Omental fat pad (tissue), 4 donors: ENCODE measurements at places on chromosomes 6 and 20.

- DNase-seq: no peak
Measured at GRCh38 chr6:46062991-46063390, 47.3 kb upstream of the CLIC5 start.

DNA sequence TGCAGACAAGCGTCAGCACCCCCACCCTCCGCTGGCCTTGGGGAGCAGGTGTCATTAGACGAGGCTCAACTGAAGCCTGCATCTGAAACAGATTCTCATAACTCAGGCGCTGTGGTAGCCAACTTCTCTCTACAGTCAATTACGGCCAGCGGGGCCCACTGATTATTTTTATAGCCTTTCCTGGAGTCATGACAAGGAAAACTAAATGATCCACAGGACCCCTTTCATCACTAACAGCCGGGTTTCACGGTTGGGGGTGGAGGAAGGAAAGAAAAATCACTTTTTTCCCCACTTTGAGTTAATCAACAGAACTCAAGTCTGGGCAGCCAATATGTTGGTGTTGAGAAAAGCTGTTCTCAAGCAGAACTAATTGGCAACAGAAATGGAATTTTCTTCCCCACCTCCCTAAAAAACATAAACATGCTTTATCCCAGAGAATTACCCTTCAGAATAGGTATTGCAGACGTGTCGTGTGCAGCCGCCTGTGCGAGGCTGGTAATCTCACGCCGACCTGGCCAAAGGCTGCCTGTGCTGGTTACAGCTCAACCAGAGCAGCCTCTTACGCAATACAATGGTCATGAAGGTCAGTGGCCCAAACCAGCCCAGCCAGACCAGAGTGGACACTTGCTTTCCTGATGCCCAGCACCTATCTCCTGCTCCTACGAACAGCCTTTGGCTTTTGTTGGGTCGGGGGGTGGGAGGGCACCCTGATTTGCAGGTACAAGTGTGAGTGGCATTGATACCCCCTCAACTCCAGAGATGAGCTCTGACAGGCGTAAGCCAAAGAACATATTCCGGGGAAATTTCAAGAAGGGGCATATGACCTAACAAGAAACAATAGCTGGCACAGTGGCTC, 11.0 kb downstream of the RIPOR3 start:
- no peak for DNase-seq

- DNase-seq: no peak
Measured at GRCh38 chr6:160051390-160051789, 70.2 kb upstream of the SLC22A1 start.

- DNase-seq: no peak
Measured at GRCh38 chr6:74720923-74721322, 484.9 kb downstream of the COL12A1 start.

DNA sequence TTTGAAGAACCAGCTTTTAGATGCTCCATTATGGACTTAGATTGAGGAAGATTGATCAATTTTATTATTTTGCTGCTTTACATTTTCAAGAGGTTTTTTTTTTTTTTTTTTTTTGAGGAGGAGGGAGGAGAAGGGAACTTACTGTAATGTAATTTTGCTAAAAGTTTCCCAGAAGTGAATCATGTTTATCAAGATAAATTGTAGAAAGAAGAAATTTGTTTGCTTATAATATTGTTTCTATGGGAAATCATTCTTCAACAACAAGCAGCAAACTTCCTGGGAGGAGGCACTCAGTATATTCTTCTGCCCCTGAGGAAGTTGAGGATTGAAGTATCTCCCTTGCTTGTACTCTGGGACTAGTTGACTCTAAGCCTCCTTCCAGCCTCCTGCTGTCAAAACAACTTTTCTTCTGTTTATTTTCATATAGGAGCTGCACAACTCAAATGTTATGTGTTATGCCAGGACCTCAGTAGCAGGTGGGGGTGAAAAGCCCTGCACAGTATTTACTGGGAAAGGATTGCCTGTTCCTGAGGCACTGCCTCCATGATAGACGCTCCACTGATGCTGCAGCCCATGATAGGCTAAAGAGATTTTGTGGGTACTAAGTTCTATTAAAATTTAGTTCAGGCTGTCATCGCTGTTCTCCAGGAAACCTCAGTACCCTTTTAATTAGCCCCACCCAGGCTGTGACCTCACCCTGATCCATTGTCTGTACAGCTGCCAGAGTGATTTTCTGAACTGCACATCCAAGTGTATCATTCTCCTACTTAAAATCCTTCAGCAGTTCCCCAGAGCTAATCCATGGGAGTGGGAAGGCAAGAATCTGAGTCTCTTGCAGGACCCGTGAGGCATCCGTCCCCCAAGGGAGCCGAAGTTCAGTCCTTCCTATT, 51.9 kb downstream of the CARMIL1 start:
- DNase-seq: no peak

- no peak for DNase-seq
Measured at GRCh38 chr6:136526196-136526930, 23.9 kb downstream of the MAP7 start.

GRCh38 chr6:35980991-35981645, 43.3 kb downstream of the SLC26A8 start:
- no peak for DNase-seq

- DNase-seq: peak; percentile 46
Measured at GRCh38 chr6:158072083-158072721, 90.5 kb downstream of the SYNJ2 start.

GRCh38 chr6:170192905-170193304, 98.0 kb downstream of the DLL1 start:
- no peak for DNase-seq

GRCh38 chr6:20906945-20907344, 372.7 kb downstream of the CDKAL1 start:
- DNase-seq: no peak
